ENCODE measurements at places on chromosomes 16 and 17.

- H3K27ac ChIP-seq = no peak overlapping the region
- no peaks in the 10 kb centered on the region for H3K4me1 ChIP-seq
- DNase-seq = no peak
- H3K27me3 ChIP-seq = peaks cover 40% of the 10 kb centered on the region
Measured at GRCh38 chr17:37792787-37793186, 47.9 kb upstream of the HNF1B start.

- peaks cover 20% of the 10 kb centered on the region for H3K4me1 ChIP-seq
- DNase-seq = no peak
- no peak overlapping the region for H3K4me3 ChIP-seq
- no peaks in the 10 kb centered on the region for H3K36me3 ChIP-seq
- H3K27me3 ChIP-seq = no peaks in the 10 kb centered on the region
Measured at GRCh38 chr16:50167556-50167955, 14.4 kb downstream of the TENT4B start.

GRCh38 chr16:1105888-1106620 lies 10.0 kb upstream of the C1QTNF8 start:
- DNase-seq = peak; percentile 57
- no peak overlapping the region for H3K4me3 ChIP-seq

- no peaks in the 10 kb centered on the region for H3K4me1 ChIP-seq
- H3K4me3 ChIP-seq = peak overlapping the region; percentile 52
- H3K36me3 ChIP-seq = no peaks in the 10 kb centered on the region
- no peaks in the 10 kb centered on the region for H3K27me3 ChIP-seq
- no peak overlapping the region for H3K27ac ChIP-seq
Measured at GRCh38 chr16:30009990-30010843, 610 bp downstream of the DOC2A start.

DNA sequence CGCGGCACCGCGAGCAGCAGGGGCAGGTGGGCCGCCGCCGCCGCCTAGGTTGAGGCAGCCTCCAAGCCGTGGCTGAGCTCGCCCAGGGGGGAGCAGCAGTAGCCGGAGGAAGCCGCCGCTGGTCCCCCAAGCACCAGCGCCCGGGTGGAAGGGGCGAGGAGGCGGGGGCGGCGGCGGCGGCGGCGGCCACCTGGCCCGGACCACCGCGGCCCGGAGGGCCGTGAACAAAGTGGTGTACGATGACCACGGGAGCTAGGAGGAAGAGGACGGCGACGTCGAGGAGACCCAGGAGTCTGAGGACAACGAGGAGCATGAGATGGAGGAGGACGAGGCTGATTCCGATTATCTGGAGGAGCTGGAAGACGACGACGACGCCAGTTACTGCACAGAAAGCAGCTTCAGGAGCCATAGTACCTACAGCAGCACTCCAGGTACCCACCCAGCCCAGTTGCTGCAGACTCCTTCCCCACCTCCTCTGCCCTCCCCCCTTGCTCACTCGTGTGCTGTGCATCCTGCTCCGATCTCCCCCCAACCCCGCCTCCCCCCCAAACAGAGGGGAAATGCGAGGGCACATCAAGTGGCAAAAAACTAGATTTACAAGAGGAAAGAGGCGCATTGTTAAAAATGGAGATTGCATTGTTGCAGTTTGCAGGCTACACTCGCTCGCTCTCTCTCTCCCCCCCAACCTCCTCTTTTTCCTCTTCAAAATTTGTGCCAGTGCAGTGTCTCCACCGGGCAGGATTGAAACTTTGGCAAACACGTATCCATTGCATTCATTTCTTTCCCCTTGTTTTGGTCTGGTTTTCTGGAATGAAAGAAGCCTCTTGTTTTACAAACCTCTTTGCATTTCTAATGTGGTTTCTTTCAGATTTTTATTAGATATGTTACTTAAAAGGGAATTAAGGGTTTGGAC lies 41.8 kb upstream of the AMZ2 start:
- no peaks in the 10 kb centered on the region for H3K36me3 ChIP-seq
- peaks cover 8% of the 10 kb centered on the region for H3K4me1 ChIP-seq
- DNase-seq = no peak
- no peaks in the 10 kb centered on the region for H3K27me3 ChIP-seq

All from psoas muscle (tissue), 8 donors.